ENCODE measurements at places on chromosomes 13 and 19. TPM values are rescaled to one million over a fixed set of nuclear protein-coding genes. Genes with fewer than 3 reads are reported as not detected.

- H3K4me3 ChIP-seq = no peak within 1 kb of the TSS
- peaks cover 20% of the 10 kb centered on the region for H3K27me3 ChIP-seq
- no peaks in the 10 kb centered on the region for H3K4me1 ChIP-seq
- H3K36me3 ChIP-seq = no peaks in the 10 kb centered on the region
- DNase-seq = no peak
- no peak within 1 kb of the TSS for H3K27ac ChIP-seq
Measured at GRCh38 chr19:7636691-7637373, at the start of gene STXBP2. Gene STXBP2, plus strand, starts transcription at chr19:7637110. Its CDS starts 40 bp downstream, at chr19:7637150.

DNA sequence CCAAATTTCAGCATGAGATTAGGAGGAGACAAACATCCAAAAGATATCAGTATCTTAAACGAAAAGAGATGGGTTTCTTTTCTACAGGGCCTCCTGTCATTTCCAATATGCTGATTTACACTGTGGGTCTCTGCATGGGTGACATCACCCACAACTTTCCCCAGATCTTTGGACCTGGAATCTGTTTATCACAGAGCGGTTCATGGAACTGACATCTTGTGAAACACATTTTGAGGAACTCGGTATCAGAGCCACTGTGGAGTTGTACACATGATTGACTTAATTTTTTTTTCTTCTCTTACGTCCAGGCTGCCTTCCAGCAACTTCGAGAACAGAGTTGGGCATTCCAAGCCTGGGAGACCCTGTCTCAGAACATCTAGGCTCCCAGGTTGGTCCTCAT, 80.2 kb upstream of the SERP2 start:
- no peaks in the 10 kb centered on the region for H3K36me3 ChIP-seq
- no peak for DNase-seq
- no peak overlapping the region for H3K4me3 ChIP-seq
- H3K27me3 ChIP-seq = no peaks in the 10 kb centered on the region

- no peaks in the 10 kb centered on the region for H3K36me3 ChIP-seq
- no peaks in the 10 kb centered on the region for H3K4me1 ChIP-seq
- H3K4me3 ChIP-seq = no peak overlapping the region
- H3K27ac ChIP-seq = no peak overlapping the region
- DNase-seq = no peak
Measured at GRCh38 chr13:93797463-93797862, 570.9 kb downstream of the GPC6 start.

- no peaks in the 10 kb centered on the region for H3K27me3 ChIP-seq
- no peak overlapping the region for H3K4me3 ChIP-seq
- DNase-seq = no peak
- H3K27ac ChIP-seq = no peak overlapping the region
- H3K36me3 ChIP-seq = no peaks in the 10 kb centered on the region
Measured at GRCh38 chr19:3119071-3119595, 16.7 kb upstream of the GNA15 start.

GRCh38 chr13:51518827-51519226, 65.4 kb upstream of the WDFY2 start:
- H3K4me1 ChIP-seq = no peaks in the 10 kb centered on the region
- H3K27me3 ChIP-seq = no peaks in the 10 kb centered on the region
- DNase-seq = no peak
- no peak overlapping the region for H3K27ac ChIP-seq

DNA sequence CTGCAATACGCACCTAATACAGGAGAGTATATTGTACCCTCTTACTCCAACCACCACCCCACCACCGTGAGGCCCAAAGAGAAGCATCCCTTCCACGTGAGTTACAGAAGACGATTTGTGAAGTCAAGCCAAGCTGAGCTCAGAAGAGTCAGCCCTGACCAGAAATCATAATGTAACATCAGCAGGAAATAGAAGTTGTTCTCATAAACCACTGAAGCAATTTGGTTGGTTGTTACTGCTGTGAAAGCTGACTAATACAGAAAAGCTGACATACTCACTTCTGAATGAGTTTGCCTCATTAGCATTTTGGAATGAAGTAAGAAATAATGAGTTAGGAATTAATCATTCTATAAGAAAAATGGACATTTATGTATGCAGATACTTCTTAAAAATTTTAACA, 749.4 kb upstream of the SLC10A2 start:
- no peak for DNase-seq
- H3K4me1 ChIP-seq = no peaks in the 10 kb centered on the region
- no peak overlapping the region for H3K27ac ChIP-seq
- no peaks in the 10 kb centered on the region for H3K27me3 ChIP-seq
- no peak overlapping the region for H3K4me3 ChIP-seq
- H3K36me3 ChIP-seq = no peaks in the 10 kb centered on the region

DNA sequence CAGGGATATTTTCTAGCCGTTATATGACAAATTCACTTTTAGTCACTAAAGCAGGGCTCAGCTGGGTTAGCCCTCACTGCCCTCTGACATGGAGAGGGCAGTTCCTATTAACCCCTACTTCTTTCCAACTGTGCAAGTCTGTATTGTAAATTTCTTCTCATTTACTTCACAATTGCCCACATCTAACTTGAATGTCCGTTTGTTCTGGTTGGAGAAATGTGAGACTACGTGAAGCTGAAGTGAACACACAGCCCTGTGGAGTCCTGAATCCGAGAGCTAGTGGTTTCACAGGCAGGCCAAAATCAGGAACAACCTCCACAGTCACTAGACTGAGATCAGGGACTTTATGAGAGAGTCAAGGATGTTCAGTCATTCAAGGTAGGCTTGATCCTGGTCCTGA, 4.4 kb upstream of the MYO16 start:
- no peaks in the 10 kb centered on the region for H3K4me1 ChIP-seq
- no peaks in the 10 kb centered on the region for H3K27me3 ChIP-seq
- H3K4me3 ChIP-seq = no peak overlapping the region
- no peaks in the 10 kb centered on the region for H3K36me3 ChIP-seq
- no peak overlapping the region for H3K27ac ChIP-seq
- no peak for DNase-seq

GRCh38 chr13:96646515-96647211, 347.6 kb downstream of the OXGR1 start:
- no peak for DNase-seq
- H3K27ac ChIP-seq = no peak overlapping the region
- no peaks in the 10 kb centered on the region for H3K4me1 ChIP-seq
- H3K4me3 ChIP-seq = no peak overlapping the region

DNA sequence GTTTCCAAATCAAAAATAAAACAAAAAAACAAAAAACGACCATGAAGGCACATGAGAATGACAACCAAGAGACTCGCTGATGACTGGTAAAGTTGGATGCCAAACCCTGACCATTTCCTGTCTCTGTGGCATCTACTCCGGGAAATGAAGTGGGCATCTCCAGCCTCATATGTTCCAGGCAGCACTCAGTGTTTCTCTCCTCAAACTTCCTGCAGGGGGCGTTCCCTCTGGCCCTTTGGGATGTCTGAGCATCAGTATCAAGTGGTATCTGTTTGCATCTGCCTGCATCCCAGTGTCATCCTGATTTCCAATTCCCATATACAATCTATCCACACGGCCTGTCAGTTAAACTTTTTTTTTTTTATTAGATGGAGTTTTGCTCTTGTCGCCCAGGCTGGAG, 9.8 kb upstream of the SIGLEC12 start:
- no peaks in the 10 kb centered on the region for H3K27me3 ChIP-seq
- no peaks in the 10 kb centered on the region for H3K36me3 ChIP-seq
- no peaks in the 10 kb centered on the region for H3K4me1 ChIP-seq
- no peak overlapping the region for H3K27ac ChIP-seq
- DNase-seq = no peak

GRCh38 chr13:109768176-109768575, 18.2 kb downstream of the IRS2 start:
- no peak overlapping the region for H3K4me3 ChIP-seq
- H3K36me3 ChIP-seq = no peaks in the 10 kb centered on the region
- H3K4me1 ChIP-seq = no peaks in the 10 kb centered on the region
- H3K27me3 ChIP-seq = no peaks in the 10 kb centered on the region
- no peak for DNase-seq

GRCh38 chr19:13092158-13092543, 10.5 kb downstream of the LYL1 start:
- peak overlapping the region; percentile 93 for H3K27ac ChIP-seq
- DNase-seq = no peak
- H3K4me3 ChIP-seq = no peak overlapping the region
- H3K27me3 ChIP-seq = no peaks in the 10 kb centered on the region

DNA sequence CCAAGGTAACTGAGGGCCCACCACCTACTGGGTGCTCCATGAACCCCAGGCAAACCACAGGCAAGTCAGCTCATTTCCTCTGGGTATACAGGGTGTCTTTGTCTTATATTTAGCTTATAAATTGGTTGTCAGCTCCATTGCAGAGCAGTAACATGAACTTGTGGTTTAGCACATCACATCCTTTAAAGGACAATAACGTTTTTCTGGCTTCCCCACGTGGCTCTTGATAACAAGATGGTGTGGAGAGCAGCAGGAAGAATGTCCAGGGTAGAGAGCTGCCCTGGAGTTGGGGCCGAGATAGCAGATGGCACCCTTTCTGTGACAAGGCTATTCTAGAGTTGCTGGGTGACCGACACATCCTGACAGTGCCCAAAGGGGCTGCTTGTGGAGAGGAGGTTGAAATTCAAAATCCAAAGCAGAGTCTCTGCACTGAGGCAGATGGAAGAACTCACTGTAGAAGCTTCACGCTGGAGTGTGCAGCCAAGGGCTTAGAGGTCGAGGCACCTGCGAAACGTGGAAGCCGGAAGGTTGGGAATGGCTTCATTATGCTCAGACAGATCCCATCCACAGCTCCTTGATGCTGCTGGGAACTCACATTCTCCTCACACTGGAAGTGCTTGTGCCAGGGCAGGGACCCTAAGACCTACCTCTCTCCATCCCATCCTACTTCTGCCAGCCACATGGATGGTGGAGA, 133.0 kb upstream of the FRY start:
- H3K4me1 ChIP-seq = no peaks in the 10 kb centered on the region
- no peaks in the 10 kb centered on the region for H3K36me3 ChIP-seq
- H3K27ac ChIP-seq = no peak overlapping the region
- DNase-seq = no peak
- no peak overlapping the region for H3K4me3 ChIP-seq
- H3K27me3 ChIP-seq = no peaks in the 10 kb centered on the region

- peaks cover 5% of the 10 kb centered on the region for H3K27me3 ChIP-seq
- peaks cover 16% of the 10 kb centered on the region for H3K4me1 ChIP-seq
- peak overlapping the region; percentile 23 for H3K4me3 ChIP-seq
Measured at GRCh38 chr13:109783815-109784589, 2.4 kb downstream of the IRS2 start.

GRCh38 chr19:30924670-30925069, 424.6 kb downstream of the TSHZ3 start:
- H3K4me1 ChIP-seq = no peaks in the 10 kb centered on the region
- H3K27ac ChIP-seq = no peak overlapping the region
- no peaks in the 10 kb centered on the region for H3K27me3 ChIP-seq
- no peak for DNase-seq

DNA sequence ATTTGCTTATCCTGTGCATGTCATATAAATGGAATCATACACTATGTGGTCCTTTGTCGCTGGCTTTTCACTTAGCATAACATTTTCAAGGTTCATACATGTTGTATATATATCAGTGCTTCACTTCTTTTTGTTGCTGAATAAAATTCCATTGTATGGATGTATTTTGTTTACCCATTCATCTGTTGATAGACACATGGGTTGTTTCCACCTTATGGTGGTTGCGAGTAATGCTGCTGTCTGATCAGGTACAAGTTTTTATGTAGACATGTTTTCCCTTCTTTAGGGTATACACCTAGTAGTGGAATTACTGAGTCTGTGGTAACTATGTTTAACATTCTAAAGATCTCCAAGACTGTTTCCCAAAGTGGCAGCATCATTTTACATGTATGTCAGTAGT, 102.5 kb downstream of the RNF17 start:
- H3K36me3 ChIP-seq = no peaks in the 10 kb centered on the region
- H3K27me3 ChIP-seq = no peaks in the 10 kb centered on the region
- H3K4me1 ChIP-seq = no peaks in the 10 kb centered on the region
- H3K4me3 ChIP-seq = no peak overlapping the region
- no peak for DNase-seq

- H3K27me3 ChIP-seq = no peaks in the 10 kb centered on the region
- H3K27ac ChIP-seq = no peak overlapping the region
- DNase-seq = no peak
- H3K36me3 ChIP-seq = no peaks in the 10 kb centered on the region
- no peaks in the 10 kb centered on the region for H3K4me1 ChIP-seq
Measured at GRCh38 chr13:63351081-63351480, 1935.4 kb upstream of the PCDH20 start.

DNA sequence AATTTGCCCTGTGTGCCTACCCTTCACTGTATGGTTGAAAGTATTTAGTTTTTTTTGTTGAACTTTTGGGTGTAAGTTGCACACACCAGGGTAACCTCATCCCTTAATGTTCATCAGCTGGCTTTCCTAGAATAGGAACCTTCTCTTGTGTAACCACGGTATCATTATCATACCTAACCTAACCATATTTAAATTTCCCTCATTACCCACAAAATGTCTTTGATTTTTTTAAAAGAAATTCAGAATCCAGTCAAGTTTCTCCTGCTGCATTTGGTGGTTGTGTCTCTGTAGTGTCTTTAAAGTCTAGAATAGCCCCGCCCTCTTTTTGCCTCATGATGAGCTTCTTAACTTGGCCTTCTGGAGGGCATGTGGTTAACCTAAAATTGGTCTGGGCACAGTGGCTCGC, 80.3 kb downstream of the RYR1 start:
- H3K4me1 ChIP-seq = no peaks in the 10 kb centered on the region
- no peaks in the 10 kb centered on the region for H3K27me3 ChIP-seq
- no peak overlapping the region for H3K27ac ChIP-seq
- DNase-seq = no peak

DNA sequence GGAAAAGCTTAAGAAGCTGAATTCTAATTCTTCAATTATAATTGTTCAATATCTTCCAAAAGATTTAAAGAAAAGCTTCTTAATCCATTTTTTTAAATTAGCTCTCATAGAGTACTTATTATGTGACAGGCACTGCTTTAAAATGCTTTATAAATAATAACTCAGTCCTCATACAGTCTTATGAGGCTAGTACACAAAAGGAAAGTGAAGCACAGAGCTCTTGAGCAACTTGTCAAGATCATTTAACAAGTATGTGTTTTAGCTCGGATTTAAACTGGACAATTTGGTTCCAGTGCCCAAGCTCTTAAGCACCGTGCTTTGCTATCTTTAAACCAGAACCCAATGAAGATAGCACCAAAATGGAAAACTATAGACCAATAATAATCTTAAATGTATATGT, 106.1 kb downstream of the DHRS12 start:
- H3K27ac ChIP-seq = no peak overlapping the region
- H3K27me3 ChIP-seq = no peaks in the 10 kb centered on the region
- H3K36me3 ChIP-seq = no peaks in the 10 kb centered on the region
- no peaks in the 10 kb centered on the region for H3K4me1 ChIP-seq

- no peaks in the 10 kb centered on the region for H3K4me1 ChIP-seq
- no peaks in the 10 kb centered on the region for H3K36me3 ChIP-seq
- H3K27me3 ChIP-seq = no peaks in the 10 kb centered on the region
- H3K4me3 ChIP-seq = no peak overlapping the region
Measured at GRCh38 chr13:53135301-53135700, 106.7 kb downstream of the OLFM4 start.

The CD209 gene
- total RNA-seq = 2.6 TPM

The C19orf73 gene
- not detected for total RNA-seq

The TEX30 gene
- total RNA-seq = 11.9 TPM

The MYH14 gene
- total RNA-seq = 1.4 TPM

The SMIM7 gene
- total RNA-seq = 144 TPM

The FCAR gene
- 20.0 TPM for total RNA-seq

The ANGPTL8 gene
- not detected for total RNA-seq

The KIR2DL4 gene
- not detected for total RNA-seq

The SHANK1 gene
- total RNA-seq = 6.5 TPM

The APOC4 gene
- not detected for total RNA-seq
